Fibroblast of the aortic adventitia (primary cell): ENCODE measurements at places on chromosomes 1 and 21. TPM values are rescaled to one million over a fixed set of nuclear protein-coding genes. Genes with fewer than 3 reads are reported as not detected.

CDC14A gene
- 5.0 and 6.3 TPM in 2 replicates for total RNA-seq

AGTRAP gene
- 15.0 and 49.4 TPM in 2 replicates for total RNA-seq

- DNase-seq, result no peak
These were observed 182.5 kb upstream of the JUN start for GRCh38 chr1:58966103-58966916.

DNA sequence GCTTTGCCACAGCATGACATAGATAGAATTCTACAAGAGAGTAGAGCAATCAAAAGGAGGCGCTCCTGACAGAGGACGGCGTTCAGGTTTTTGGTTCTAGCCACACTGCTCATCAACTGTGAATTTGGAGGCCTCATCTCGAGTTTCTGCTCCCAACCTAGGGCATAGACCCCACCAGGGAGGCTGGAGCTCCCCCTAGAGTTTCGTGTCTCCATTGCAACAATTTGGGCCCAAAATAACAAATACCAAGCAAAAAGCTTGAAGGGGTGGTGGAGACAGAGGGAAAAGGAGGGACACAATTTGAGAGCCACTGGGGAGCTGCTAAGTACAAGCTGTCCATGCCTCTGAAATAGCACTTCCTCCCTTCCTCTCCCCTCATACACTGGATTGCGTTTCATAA is 297.0 kb downstream of the GPATCH2 start:
- peak; percentile 40 for DNase-seq

DNA sequence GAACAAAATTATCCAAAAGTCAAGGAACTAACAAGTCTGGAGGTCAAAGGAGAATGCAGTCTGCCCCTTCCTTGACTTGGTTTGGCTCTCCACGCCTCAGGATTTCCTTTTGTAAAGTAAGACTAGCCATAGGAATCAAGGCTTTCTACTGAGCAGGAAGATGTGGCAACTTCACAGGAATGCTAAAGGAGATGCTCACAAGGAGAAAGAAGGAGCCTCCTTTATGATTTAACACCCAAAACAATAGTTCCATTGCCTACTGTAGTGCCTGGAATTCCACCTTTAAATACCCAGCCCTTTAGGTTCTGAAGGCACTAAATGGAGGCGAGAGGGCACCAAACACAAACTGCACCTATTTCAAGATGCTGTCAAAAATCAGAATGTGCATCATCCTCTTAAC is 176.3 kb upstream of the NFIA start:
- DNase-seq, result no peak

- DNase-seq, result no peak
These were observed 3.4 kb downstream of the SH2D2A start for GRCh38 chr1:156813298-156813697.

DNA sequence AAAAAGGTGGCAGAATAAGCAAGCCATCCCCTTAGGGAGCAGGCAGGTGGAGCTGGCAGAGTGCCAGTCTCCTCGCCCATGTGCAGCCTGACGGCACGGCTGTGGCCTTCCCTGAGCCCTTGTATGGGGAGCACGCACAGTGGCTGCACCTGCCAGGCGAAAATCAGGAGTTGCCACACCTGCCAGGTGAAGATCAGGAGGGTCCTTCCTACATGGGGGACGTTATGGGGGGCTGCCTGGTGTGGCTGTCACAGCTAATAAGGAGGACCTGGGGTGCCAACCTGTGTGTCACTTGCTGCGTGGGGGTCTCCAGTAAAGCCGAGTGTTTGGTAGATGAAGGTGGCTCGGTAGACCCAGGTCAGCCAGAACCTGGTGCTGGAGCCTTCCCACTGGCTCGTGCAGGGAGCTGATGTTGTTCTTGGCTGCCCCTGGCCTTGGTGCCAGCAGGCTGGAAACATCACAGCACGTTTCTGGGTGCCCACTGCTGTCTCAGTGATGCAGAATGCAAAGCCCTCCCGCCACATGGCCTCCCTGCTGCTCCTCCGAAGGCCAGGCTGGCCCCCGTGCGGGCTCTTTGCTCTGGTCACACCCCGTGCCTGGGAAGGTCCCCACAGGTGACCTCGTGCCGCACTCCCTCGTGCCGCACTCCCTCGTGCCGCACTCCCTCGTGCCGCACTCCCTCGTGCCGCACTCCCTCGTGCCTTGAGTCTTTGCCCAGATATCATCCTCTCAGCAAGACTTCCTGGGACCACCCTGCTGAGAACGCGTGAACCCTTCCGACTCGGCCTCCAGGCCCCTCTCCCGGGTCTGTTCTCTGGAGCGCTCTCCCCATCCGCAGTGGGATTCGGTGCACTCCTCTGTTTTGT is 55.4 kb downstream of the SLC37A1 start:
- no peak for DNase-seq

DNA sequence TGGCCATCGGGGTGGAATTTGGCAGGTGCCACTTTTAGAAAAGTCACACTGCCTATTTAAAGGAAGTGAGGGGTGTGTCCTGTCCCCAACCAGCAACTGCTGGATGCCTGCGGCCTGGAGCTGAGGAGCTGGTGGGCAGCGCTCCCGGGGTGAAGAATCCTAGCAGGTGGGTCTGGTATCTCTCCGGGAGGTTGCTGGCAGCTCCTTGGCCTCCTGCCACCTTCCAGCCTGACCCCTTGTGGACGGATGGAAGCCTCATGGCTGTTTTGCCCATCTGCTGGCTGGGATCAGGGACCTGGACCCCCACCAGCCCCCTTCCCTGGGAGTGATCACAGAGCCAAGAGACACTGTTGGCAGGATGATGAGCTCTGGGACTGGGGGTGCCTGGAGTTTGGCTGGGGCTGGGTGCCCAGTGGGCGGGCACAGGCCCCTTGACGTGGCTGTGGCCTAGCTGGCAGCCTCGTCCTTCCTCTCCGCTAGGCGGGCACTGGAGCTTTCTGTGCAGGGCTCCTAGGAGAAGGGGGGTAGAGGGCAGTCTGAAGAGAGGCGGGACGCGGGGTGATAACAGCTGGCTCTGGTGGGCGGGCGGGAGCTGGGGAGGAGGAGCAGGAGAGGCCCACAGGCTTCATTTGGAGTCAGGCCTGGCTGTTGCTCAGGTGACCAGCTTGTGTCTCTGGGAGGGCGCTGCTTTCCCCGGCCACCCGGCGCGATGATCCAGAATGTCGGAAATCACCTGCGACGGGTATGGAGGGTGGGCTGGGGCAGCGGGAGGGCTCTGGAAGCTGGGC is at the start of gene ACOT11:
Gene ACOT11 (plus strand): TSS at position 628 of the 788 bp plus-strand sequence. CDS start 82 bp downstream, at position 710.
- peak; percentile 79 for DNase-seq

DNA sequence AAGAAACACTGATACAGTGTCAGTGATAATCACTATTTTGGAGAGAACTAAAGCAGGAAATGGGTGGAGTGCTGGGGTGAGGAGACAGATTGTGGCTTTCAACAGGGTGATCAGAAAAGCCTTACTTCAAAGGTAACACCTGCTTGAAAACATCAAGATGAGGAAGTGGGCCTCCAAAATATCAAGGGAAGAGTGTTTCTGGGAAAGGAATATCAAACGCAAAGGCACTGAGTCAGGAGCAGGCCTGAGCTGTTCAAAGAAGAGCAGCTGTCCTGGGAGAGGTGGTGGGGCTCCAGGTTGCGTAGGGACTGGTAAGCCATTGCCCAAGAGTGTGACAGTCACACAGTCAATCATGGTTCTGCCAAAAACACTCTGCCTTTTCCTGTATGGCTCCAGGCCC is 47.1 kb upstream of the ATP1A1 start:
- no peak for DNase-seq

DNA sequence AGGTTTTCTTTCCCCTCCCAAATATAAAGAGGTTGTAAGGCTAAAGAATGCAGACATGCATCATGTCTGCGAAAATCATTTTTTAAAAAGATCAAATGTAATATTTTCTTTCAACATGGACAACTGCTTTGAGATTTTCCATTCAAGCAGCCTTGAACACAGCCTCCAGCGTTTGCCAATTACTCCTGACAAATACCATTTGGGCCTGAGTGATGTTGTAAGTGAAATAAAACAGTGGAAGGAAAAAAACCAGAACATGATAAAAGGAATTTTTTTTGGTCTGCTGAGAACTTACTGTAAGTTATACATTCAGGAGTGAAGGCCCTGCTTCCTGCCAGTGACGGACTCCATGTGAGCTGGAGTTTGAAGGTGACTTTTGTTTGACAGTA is 37.2 kb downstream of the SETD4 start:
- peak; percentile 35 for DNase-seq
